Activated CD4-positive, alpha-beta T cell treated with anti-CD3 and anti-CD28 coated beads, Interleukin-2, Interleukin-4, amounts not matched to agents 100 ng/mL and 50 ng/mL, durations not matched to agents 16 hours and 8 hours (primary cell): ENCODE measurements at places on chromosomes 1 and 21.

DNA sequence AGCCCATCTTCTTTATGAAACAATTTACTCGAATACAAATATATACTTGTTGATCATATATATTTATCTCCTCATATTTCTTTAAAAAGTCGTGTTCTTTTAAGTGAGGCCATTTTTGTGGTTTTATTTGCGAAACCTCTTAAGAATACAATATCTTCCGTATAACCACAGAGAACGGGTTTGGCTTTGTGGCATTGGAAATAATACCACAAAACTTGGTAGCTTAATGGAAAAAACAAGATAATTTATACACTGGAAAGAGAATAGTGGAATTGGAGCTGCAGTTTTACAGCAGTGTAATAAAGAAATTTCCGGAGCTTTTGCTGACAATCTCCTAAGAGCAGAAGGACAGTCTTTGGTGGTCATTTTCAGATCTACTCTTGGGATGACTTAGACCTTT is 29.4 kb downstream of the PTGFR start:
- no peak for DNase-seq

- peak; percentile 85 for DNase-seq
Observed at GRCh38 chr1:151839457-151840403, at the start of gene C2CD4D. TSS of gene C2CD4D (minus strand) at chr1:151839820. CDS start at chr1:151838989, 831 bp downstream.

DNA sequence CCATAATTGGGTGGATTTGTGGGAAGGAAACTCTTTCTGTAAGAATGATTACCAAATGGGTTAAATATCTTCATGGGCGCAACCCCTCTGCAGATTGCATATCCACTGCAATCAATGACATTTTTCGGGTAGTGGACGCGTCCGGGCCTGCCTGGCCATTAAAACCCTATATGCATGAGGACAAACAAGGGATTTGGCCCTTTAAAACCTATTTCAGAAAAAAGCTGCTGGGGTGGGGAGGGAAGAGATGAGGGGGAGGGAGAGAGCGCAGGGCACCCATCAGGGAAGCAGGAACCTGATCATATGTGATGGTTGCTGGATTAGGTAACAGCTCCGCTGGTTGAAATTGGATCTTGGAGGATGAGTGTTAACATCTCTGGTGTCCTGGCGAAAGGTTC is 228.8 kb downstream of the PBX1 start:
- DNase-seq, result no peak

DNA sequence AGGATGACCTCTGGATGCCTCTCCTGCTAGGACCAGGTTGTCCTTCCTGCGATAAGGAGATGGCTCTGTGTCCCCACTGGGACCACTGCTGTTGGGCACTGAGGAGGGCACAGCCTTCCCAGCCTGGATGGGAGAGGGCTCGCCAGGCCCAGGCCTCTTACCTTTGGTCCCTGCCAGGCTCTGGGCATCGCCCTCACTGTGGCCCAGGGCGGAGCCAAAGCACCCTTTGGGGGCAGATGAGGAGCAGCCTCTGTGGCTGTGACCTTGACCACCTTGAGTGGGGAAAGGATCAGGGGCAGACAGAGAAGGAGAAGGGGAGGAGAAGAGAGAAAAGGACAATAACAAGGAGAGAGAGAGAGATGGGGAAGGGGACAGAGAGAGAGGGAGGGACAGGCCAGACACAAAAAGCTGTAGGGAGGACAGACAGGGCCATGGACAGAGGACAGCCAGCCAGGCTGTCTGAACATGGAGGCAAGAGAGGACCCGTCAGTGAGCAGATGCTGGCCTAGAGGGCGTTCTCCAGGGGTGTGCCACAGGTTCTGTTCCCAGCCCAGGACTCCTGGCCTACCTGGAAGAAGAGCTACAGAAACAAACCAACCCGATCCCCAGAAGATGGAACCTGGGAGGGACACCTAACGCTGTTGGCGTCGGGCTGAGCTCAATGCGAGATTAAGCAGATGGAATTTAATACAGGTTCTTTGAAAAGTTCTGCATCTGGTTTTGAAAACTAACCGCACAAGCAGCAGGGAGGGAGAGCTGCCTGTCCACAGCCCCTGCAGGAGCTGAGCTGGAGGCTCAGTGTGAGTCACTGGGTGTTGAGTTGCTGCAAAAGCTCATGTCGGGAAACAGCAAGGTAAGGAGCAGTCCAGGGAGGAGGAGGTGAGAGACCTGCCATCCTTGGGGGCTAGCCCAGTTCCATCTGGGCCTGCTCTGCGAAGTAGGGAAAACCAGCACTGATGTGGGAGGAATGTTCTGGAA is 262.1 kb downstream of the PTPRU start:
- no peak for DNase-seq

DNA sequence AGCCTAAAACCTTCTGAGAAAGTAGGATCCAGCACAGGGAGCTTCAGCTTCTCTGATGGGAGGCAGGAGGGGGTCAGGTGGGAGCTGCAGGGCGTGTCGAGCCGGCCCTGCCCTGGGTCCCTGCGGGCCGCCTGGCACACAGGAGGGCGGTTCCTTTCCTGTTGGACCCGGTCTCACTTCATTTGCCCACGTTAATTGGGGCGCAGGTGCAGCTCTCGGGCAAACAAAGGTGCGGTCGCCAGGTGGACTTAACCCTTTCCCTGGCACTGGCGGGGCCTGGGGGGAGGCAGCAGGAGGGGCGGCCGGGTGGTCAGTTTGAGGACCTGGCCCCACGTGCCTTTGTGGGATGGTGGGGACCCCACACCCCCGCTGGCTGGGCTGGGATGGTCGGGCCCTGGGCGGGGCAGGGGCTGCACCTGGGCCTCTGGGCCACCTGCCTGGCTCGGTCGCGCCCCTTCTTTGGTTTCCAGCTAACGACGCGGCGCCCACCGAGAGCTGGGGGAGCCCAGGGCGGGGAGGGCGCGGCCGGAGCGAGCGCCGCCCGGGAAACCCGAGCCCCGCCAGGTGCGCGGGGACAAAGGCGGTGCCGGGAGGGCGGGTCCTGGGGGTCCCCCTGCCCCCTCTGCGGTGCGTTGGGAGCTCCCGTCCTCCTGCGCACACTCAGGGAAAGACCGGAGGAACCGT is 20.8 kb upstream of the C1orf159 start:
- no peak for DNase-seq

GRCh38 chr1:2085080-2085479 is 34.9 kb downstream of the PRKCZ start:
- no peak for DNase-seq

DNA sequence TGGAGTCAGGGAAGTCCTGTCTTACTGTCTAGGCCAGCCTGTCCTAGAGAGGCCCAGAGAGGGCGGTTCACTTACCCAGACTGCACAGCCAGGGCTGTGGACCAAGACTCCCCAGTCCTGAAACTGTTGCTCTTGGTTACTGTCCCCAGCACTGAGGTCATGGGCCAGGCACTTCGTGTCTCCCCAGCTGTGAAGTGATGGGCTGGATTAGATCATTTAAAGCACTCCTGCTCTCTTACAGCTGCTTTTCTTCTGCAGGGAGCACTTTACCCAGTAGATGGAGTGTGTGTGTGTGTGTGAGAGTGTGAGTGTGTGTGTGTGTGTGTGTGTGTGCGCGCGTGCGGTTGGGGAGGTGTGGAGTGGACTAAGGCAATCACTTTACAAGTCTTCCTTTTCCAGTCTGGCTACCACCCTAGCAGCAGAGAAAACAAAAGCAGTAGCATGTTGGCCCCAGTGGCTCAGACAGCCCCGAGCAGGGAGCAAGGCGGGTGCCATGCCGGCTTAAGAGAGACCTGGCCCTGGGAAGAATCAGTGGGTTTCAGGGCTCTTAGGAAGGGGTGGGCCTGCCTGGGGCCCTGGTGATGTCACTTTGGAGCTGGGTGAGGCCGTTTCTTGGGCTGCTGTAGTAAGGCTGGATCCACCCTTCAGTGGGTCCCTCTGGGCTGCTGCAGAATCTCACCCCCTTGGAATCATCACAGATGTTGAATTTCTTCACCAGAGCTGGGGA is 2.4 kb downstream of the SPSB1 start:
- DNase-seq, result peak; percentile 50

DNA sequence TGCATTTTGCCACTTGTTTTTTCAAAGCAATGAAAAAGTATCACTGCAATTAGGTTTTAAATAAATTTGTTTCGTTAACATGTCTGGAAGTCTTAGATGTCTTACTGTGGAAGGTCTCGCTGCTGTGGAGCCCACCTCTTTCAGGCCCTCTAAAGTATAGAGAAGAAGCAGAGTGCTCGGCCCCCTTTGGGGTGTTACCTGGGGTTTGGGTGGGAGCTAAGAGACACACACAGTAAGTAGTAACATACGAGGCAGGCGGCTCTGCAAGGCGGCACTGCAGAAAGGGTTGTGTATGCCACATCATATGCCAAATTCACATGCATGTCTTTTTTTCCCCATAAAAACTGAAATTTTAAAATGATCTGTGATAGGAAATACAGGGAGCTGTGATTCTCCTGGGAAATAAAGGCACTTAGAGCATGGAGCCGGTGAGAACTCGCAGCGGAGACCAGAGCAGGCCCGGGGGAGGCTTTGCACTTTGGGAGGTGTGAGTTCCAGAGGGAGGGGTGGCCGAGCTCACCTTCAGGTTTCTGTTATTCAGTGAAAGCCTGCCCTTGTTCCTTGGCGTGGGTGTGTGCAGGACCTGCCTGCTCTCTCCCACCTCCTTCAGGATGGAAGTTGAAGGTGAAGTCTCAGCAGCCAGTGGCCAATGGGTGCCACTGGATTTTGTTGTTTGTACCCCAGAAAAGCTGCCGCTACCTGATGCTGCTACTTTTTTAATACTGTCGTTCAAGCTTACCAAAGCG is 35.7 kb upstream of the PWP2 start:
- no peak for DNase-seq

- peak; percentile 22 for DNase-seq
Observed at GRCh38 chr1:200415789-200416593, 6.2 kb upstream of the ZNF281 start.

DNA sequence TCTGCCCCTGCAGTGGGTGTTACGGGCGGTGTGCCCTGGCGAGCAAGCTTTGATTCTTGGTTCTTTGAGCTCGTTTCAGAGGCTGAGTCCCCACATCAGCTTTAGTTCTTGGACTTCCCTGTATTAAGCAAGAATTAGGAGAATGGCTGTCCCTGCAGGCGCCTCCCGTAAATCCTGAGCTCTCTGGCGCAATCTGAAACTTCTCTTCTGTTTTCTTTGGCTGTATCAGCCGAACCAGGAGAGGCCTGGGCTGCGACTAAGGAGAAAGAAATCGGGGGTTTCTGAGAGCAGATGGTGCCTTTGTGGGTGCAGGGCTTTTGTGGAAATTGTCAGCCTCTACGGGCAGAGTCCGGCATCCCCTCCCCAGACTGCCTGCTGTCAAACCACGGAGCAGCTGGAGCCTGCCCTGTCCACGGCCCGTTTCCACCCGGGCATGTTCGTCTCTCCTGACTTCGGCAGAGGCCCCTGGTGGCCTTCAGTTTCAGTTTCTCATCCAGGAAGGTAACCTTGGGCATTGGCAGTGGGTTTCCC is 17.9 kb downstream of the CSTB start:
- no peak for DNase-seq

DNA sequence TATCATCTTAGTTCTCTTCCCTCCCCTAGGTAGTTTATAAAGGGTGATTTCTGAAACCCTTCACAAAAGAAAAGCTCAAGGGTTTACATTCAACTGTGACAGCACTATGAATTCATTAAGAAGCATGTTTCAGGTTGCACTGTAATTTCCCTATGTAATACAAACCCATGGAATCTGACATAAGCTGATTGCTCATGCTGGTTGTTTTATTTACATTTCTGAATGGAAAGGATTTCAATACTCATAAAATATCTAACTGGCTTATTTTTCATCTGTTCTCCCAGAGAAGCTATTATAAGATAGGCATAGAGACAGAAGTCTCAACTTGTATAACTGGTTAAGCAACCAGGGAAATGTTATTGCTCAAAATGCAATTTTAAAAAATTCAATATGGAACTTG is 20.5 kb downstream of the WNT2B start:
- DNase-seq, result no peak

DNA sequence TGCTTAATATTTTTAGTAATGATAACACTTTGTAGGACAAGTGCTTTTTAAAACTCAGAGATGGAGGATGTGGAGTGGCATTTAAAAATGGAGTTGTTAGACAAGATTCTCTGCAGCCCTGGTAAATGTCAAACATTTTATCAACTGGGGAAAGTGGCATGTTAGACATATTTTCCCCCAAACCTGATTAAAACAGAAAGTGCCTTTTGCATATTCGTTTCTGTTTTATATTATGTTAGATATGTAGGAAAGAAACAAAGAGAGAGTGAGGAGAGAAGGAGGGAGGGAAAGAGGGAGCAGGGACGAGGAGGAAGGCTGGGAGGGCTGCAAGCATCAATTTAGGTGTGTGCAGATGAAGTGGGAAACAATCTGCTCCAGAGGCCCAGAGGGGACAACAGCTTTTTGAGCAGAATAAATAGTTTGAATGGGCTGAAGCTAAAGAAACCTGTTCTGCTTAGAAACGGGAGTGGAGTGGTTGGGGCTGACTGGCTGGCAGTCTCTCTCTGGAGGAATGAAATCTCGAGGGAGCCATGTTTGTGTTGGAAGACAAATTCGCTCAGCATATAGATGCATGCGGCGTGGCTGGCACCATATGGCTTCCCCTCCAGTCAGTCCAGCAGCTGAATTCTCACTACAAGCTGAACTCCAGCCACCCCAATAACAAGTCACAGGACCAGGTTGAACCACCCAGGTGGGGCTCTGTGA is 502.2 kb downstream of the AJAP1 start:
- DNase-seq, result no peak

DNA sequence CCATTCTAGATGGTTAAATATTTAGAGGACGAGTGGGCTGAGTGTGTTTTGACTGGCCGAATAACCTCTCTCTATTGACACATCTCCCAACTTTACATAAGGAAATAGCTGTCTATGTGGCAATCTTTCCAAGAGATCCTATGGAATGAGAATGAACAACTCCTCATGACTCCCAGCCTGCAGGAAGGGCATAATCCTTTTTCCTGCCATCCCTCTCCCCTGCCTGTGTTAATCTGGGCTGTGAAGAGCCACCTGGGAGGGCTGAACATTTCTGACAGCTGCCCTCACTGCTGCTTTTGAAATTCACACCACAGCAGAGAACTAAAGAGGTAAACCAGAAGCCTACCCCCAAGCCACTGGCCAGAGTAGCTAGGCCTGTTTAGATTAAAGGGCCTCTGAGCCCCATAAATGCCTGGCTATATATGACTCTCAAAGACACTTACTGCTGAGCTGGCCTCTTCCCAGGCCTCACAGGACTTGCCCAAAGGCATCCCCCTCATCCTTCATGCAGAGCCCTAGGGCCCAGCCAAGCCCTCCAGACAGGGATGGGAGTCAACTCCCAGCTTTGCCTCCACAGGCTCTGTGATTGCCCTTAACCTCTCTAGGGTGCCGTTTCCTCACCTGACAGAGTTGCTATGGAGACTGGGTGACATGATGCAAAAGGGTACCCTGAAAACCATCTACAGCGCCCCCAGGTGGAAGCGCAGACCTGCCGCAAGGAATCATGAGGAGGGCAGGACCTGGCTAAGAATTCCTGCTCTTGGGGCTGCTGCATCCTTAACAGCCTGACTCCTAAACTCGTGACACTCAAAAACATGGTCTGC is 42.0 kb upstream of the LDLRAP1 start:
- no peak for DNase-seq

DNA sequence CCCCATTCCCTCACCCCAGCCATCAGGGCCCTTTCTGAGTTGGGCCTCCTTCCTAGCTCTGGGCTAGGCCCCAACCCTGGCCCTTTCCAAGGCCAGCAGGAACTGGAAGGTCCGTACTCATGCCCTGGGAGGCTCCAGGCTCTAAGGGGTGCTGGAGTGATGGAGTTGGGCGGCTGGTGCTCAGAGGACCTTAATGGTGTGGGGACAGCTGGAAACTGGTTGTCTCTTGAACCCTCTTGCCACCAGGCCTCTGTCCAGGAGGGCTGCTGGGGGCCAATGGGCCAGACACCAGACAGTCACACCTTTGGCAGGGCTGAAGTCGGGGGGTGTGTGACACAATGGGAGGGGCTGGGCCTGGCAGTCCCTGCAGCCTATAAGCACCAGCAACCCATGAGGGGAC is 9.2 kb upstream of the PADI1 start:
- no peak for DNase-seq

- DNase-seq, result no peak
Observed at GRCh38 chr1:205842229-205842628, 7.7 kb downstream of the PM20D1 start.
